ENCODE measurements at places on chromosomes 2 and 18.
A peak's percentile ranks its signal among the peaks of the same experiment; 100 is the strongest.

DNA sequence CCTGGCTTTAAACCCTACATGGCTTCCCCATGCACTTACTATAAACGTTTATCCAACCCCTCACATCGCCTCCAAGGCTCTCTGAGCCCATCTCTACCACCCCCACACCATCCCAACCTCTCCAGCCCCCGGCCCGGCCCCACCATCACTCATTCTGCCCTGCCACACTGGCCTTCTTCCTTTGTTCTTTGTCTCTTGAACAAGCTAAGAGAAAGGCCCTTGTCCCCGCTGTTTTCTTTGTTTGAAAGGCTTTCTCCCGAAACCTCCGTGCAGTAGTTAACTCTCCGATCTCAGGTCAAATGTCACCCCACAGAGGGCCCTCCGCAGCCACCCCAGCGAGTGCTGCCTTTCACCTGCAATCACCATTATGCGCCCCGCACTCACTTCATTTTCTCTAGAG, 100.4 kb downstream of the AFF3 start:
- H3K4me1 ChIP-seq = peaks cover 29% of the 10 kb centered on the region
- peak overlapping the region; percentile 55 for H3K27ac ChIP-seq
- DNase-seq = no peak
- peaks cover 21% of the 10 kb centered on the region for H3K36me3 ChIP-seq
- no peaks in the 10 kb centered on the region for H3K27me3 ChIP-seq
- H3K4me3 ChIP-seq = no peak overlapping the region

DNA sequence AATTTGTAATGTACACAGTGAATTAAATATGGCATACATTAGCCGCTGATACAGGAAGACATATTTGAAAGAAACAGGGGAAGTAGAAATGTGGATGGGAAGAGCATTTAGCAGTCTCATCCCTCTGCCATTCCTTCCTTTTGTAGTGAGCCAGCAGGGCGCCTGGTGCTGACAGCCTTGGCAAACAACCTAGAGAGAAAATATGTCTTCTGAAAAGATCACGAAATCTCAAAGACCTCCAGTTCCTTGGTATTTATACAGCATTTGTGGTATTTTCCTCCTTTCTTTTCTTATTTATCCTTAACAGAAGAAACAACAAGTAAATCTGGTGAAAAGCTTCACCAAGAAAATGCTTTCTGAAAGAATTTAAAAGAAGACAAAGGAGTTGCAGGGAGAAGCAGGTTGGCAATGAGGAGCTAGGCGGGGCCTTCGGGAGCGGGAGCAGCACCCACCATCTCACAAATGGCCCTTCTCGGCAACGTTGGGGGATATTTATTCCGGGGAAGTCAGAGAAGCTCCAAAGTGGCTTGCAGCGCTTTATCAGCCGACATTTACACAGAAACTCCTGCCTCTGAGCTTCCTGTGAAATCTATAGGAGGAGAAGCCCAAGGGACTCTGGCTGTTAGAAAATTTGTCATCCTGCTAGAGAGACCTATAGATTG, 406.1 kb upstream of the NRP2 start:
- H3K27me3 ChIP-seq = no peaks in the 10 kb centered on the region
- no peaks in the 10 kb centered on the region for H3K36me3 ChIP-seq
- H3K4me1 ChIP-seq = no peaks in the 10 kb centered on the region
- no peak overlapping the region for H3K4me3 ChIP-seq
- H3K27ac ChIP-seq = no peak overlapping the region
- no peak for DNase-seq

DNA sequence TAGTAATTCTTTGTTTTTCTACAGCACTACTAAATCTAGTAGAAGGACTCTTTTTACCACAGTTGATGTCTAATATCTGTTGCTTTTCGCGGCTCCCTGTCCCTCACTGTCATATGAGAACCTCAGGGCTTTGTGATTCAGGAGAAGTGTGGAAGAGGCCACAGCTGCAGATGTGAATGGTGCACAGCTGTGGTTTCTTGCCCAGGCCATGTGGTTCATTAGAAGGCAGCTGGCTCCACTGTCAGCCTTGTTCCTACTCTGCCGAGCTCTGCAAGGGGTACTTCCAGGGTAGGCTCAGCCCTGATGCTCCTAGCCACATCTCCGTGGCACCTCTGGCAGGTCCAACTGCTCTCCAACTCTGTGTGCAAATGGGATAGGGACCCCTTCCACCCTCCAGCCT, 83.9 kb downstream of the APOB start:
- H3K27ac ChIP-seq = no peak overlapping the region
- H3K4me1 ChIP-seq = no peaks in the 10 kb centered on the region
- H3K4me3 ChIP-seq = no peak overlapping the region
- H3K36me3 ChIP-seq = no peaks in the 10 kb centered on the region
- DNase-seq = no peak

- H3K27ac ChIP-seq = peak overlapping the region; percentile 39
- H3K36me3 ChIP-seq = peaks cover 15% of the 10 kb centered on the region
- no peak for DNase-seq
Observed at GRCh38 chr2:241617431-241618154, 19.4 kb downstream of the THAP4 start.

All from memory B cell (primary cell).